ENCODE measurements at places on chromosomes 6 and 20.
A peak's percentile ranks its signal among the peaks of the same experiment; 100 is the strongest.

DNA sequence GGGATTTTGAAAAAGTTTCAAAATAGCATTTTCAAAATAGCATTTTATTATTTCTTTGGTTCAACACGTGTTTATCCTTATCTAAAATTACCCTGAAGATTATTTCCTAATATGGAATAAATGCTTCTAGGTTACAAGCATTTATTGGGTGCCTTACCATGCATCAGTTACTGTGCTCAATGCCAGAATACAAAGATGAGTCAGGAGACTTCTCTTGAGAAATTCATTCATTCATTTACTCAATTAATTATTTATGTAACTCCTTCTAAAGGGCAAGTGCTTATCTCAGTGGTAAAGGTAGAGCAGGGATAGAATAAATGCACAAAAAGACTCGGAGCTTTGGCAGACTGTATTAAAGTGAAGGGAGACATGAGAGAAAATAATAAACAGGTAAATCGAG is 150.1 kb upstream of the PDE7B start:
- no peak for DNase-seq

GRCh38 chr20:48879612-48880245 is 41.8 kb upstream of the ARFGEF2 start:
- no peak for DNase-seq

DNA sequence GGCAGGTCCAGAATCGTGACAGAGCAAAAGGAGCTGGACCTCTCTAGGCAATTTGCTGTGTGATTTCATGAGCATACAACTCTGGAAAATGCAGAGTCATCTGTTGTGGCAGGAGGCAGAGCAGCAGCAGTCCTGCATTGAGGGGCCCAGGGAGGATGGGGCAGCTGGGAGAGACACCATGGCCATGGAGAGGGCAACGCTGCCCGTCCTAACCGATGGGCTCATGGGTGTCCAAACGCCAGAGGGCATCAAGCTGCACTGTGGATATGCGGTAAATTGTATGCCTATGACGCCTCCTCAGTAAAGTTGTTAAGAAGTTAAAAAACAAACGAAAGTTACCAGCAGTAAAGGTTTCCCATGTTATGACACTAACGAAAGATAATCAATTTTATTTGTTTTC is 42.2 kb upstream of the DACT2 start:
- DNase-seq, result no peak

DNA sequence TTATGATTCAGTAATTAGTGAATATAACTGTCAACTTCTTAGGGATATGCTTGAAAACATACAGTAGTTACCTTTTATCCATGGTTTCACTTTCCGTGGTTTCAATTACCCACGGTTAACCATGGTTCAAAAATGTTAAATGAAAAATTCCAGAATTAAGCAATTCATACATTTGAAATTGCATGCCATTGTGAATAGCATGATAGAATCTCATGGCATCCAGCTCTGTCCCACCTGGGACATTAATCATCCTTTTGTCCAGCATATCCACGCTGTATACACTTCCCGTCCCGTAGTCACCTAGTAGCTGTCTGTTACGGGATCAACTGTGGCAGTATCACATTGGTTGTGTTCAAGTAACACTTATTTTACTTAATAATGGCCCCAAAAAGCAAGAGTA is 781.7 kb upstream of the CITED2 start:
- DNase-seq, result no peak

DNA sequence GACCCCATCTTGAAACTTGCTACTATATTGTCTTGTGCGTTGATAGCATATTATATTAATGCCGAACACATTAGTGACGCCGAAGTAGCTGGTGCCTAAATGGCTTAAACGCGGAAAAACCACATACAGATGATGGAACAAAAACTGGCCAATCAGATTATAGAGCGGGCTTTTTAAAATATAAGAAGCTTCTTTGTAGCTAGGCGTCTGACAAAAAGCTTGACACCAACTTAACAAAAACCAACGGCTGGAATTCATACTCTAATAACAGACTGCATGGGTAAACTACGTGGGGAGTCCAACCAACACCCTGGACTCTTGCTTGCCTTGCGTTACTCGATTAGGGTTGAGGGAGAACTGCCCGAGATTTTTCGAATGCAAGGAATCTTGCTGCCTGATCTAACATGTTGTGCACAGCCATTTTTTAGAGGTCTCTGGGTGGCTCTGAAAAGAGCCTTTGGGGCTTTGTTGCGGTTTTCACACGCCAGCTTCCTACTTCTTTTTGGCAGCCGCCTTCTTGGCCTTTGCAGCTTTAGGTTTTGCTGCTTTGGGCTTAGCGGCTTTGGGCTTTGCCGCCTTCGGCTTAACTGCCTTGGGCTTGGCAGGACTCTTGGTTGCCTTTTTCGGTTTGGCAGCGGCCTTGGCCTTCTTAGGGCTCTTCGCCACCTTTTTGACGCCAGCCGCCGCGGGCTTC is 45.7 kb downstream of the OR2B2 start:
- no peak for DNase-seq

- no peak for DNase-seq
Measured at GRCh38 chr6:132972971-132973370, 158.6 kb downstream of the RPS12 start.

DNA sequence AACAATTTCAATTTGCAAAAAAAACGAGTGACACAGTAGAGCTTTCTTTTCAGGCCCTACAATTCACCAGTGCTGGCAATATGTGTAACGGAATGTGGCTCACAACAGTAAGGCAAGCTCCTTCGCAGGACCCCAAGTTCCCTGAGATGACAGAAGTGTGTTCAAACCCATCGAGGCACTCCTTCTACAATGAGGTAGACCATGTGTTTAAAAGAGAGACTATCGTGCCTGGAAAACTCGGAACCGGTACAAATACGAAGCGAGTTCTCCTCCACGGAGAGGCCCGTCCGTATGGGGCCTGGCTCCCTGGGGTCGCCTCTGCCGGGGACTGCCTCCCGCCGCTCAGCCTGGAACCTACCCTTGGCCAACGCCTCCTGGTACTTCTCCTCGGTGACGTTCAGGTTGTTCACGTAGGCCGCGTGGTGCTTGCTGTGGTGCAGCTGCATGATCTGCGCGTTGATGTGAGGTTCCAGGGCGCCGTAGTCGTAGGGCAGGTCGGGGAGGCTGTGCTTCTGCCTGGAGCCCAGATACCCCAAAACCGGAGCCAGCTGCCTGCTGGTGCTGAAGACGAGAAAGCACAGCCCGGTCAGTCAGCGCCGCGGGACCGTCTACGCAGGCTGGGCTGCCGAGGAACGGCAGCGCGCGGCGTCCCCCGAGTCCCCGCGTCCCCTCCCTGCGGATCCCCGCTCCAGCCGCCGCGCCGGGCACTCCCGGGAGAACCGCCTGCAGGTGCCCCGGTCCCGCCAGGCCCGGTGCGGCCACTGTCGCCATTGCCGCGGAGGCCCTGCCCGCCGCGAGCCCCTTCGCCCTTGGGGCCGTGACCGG is 526 bp downstream of the SOD2 start:
- DNase-seq, result peak; percentile 49

GRCh38 chr6:156699017-156699421 is 78.2 kb upstream of the ARID1B start:
- DNase-seq, result no peak

DNA sequence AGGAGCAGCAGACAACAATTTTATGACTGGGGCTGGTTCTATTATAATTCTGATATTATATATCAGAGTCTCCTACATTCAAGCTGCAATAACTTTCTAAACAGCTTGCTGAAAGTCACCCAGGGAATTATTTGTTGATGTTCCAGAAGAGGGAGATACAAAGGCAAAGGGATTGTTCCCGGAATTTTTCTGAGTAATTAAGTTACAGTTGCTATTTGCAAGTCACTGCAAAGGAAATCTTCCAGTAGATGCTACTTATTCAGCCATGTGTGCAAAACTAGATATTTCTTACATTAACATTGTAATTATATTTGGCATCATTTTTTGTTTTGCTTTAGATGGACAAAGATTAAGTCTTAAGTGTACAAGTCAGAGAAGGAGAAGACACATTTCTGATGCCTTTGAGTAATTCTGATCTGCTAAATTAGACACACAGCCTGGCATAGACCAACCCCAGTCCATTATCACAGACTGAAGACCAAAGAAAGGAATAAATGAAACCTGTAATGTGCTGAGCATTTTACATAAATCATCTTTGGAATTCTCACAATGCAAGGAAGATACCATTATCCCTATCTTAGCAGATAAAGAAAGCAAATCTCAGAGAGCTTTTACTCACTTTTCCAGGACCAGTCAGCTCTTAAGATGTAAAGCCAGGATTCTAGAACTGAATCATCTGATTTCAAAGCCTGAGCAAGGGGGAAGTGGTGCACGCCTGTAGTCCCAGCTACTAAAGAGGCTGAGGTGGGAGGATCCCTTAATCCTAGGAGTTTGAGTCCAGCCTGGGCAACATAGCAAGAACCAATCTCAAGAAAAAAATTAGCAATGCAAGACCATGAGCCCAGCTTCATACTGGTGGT is 62.6 kb upstream of the AKAP12 start:
- DNase-seq, result no peak

DNA sequence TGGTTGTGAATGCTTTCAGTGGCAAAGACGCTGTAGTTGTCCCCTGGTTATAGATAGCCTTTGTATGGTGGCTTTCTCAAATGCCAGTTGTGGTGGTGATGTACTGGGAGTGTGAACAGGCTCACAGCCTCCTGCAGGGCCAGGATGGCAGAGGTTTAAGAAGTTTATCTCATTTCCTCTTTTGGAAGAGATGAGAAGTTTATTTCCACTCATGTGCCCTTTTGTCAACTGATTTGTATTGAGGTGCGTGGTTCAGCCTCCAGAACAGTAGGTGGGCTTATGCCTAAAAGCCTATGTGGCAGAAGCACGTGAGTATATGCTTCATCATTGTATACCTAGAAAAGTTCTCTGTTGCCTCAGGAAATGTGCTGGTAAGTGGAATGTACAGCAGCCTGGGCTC is 13.7 kb upstream of the ZFP57 start:
- DNase-seq, result no peak

GRCh38 chr20:46627234-46627633 is 24.0 kb downstream of the SLC13A3 start:
- no peak for DNase-seq

- DNase-seq, result no peak
Measured at GRCh38 chr6:125637207-125637606, 112.2 kb upstream of the HEY2 start.

DNA sequence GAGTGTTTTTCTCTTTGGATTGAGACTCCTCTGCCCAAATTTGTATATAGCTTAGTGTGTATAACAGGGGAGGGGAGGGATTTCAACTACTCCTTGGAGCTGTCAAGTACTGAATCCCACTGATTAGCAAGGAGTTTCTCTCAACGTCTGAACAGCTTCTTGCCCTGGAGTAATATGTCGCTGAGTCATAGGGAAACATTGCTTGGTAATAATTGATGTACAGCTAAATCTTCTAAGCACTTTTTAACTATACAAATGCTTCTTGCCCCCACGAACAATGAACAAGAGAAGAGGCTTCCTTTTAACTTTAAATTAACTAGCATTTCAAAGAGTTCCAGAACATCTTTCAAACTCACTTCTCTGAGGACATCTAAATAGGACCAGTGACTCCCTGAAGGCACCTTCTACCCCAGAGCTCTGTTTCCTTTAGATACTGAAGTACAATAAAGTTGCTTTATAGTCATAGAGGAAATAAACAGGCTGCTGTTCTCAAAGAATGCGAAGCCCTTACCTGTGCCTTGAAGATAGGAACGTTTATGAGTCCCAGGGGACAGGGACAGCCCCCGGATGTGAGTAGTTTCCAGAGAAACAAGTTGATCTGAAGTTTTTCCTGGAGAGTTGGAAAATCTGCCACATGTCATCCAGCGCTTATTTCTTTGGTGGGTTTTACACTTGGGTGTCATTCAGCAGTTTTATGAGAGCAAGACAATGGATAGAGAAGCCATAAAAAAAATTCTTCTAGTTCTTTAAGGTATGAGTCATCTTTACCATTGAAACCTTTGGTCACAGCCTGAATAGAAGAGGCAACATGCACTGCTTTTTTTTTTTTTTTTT is 462.5 kb upstream of the BTBD3 start:
- DNase-seq, result no peak

GRCh38 chr6:33252759-33253158 is 18.9 kb downstream of the VPS52 start:
- no peak for DNase-seq

- DNase-seq, result no peak
Measured at GRCh38 chr6:44162876-44163625, 4.4 kb downstream of the CAPN11 start.

- no peak for DNase-seq
Measured at GRCh38 chr6:22632581-22633145, 63.3 kb downstream of the HDGFL1 start.

Measured in tibial nerve (tissue), 4 donors.